ENCODE measurements at places on chromosomes 1 and 21.
A peak's percentile ranks its signal among the peaks of the same experiment; 100 is the strongest.

GRCh38 chr21:38956856-38957571, 151.3 kb downstream of the ETS2 start:
- no peak for DNase-seq

- DNase-seq: no peak
Measured at GRCh38 chr1:231827337-231828105, 200.9 kb downstream of the DISC1 start.

DNA sequence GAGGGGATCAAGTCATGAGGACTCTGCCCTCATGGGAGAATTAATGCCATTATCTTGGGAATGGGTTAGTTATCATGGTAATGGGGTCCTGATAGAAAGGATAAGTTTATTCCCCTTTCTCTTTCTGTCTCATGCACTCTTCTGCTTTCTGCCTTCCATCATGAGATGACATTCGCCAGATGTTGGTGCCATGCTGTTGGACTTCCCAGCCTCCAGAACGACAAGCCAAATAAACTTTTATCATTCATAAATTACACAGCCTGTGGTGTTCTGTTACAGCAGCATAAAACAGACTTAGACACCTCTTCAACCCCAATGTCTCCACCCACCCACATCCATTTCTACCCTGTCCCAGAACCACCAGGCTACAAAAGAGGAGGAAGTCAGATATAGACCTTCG, 11.9 kb upstream of the IGFN1 start:
- DNase-seq: no peak

GRCh38 chr21:33541756-33542639, at the start of gene GART:
TSS of gene GART (minus strand) at chr21:33542117. CDS start at chr21:33539315, 2,802 bp downstream.
- peak; percentile 82 for DNase-seq

GRCh38 chr1:244159646-244160045, 108.6 kb downstream of the ZBTB18 start:
- no peak for DNase-seq

DNA sequence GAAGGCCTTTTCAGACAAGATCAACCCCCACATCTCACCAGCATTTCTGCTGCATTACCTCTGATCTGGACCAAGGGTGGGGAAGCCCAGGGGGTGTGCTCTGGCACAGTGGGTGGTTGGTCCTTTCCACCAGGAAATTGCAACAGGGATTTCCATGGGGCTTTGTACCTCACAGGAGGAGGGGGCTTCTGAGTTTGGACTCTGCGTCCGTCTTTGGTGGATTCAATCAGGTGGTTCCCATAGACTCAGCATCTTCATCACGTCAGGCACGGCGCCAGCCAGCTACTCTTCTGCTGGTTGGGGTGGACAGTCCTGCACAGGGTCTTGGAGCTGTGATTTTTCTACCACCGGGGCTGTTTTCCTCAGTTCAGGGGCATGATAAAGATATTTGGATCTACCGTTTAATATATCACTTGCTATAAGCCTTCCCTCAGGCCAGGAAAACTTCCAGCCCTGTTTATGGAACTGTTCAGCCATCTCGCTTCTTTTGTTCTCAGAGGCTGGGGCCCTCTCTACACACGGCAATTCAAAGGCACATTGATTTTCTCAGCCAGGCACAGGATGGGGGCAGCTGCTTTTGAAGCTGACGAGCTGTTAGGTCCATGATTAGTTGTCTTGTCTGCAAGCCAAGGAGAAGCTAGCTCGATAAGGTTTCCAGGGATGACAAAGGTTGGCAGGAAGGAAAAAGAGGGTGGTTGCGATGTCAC, 467.3 kb downstream of the CAMTA1 start:
- no peak for DNase-seq

DNA sequence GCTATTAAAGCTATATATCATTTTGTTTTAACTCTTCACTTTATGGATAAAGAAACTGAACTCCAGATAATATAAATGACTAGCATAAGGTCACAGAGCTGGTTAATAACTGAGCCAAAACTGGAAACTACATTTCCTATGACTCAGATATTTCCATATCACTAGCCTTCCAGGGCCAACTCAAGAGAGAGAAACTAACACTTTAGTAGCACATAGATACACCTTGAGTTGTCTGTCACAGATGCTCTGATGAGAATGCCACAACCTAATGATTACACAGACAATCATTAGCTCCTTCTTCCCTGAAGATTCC, 40.7 kb downstream of the NME7 start:
- peak; percentile 37 for DNase-seq

GRCh38 chr1:3680488-3681230, 28.3 kb downstream of the TP73 start:
- no peak for DNase-seq

- DNase-seq: peak; percentile 56
Measured at GRCh38 chr1:226995365-226996332, 55.6 kb downstream of the COQ8A start.

DNA sequence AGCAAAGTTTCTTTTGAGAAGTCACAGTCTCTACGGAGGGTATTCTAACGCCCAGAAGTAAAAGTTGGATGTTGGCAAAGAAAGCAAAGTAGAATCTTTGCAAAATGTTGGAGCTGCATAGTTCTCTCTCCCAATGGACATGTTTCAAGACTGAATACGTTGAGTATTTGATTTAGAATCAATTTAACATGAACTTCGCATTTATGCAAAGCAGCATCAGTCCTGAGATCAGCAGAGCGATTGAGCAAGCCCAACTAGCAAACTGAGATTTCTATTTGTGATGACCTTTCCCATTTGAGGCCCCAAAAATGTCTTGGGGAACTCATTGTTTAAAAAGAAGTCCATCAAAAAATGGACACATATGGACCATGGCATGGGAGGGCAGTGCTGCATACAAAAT, 8.0 kb downstream of the RUNX1 start:
- no peak for DNase-seq

GRCh38 chr1:181206979-181207790, 118.7 kb downstream of the IER5 start:
- DNase-seq: no peak

DNA sequence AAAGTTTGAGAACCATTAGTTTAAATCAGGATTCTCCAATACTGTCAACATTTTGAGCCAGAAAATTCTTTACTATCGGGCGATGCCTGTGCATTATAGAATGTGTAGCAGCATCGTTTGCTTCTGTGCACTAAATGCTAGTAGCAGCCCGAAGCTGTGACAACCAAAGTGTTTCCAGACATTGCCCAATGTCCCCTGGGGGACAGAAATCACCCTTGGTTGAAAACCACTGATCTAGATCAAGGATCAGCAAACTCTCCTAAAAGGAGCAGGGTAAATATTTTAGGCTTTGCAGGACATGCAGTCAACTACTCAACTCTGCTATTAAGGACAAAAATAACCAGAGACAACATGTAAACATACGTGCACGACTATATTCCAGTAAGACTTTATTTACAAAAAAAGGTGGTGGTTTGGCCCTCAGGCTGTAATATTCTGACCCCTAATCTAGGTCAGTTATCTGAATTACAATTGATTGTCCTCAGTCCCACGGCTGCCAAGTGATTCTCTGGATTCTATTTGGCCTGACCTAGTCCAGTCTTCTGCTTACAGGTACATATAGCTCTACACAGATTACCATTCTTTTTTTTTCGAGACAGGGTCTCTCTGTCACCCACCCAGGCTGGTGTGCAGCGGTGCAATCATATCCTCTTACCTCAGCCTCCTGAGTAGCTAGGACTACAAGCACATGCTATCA, 10.6 kb downstream of the FAF1 start:
- DNase-seq: no peak

- no peak for DNase-seq
Measured at GRCh38 chr1:11731691-11732283, 4.1 kb upstream of the AGTRAP start.

DNA sequence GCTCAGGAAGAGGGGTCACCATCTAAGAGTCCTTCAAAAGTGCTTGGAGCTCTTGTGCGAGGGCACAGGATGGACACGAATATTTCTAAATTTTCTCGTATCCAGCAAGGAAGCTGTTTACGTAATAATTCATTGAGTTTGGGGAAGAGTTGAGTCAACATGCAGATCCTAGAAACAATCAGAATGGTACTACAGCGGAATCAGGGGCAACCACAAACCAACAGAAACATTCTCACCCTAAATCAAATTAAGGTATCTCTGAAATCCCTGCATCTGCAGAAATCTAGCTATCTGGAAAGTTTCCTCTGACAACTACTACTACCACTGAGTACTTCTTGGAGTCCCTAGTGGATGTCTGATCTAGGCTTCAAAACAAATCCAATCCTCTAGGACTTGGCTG, 352.4 kb downstream of the LTN1 start:
- DNase-seq: no peak

DNA sequence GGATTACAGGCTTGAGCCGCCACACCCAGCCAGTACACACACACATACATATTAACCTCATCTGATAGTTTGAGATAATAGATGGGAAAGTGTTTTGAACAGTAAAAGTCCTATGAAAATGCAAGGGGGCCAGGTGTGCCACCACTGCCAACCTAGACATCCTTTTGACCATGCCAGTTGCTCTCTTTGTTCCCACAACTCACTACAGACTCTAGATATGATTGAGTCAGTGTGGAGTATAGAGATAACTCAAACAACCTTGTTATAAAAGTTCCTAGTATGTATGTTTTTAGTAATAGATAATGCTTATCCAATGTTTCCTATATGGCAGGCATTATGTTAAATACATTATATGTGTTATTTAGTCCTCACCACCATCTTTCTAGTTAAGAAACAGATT, 72.7 kb upstream of the JAK1 start:
- no peak for DNase-seq

DNA sequence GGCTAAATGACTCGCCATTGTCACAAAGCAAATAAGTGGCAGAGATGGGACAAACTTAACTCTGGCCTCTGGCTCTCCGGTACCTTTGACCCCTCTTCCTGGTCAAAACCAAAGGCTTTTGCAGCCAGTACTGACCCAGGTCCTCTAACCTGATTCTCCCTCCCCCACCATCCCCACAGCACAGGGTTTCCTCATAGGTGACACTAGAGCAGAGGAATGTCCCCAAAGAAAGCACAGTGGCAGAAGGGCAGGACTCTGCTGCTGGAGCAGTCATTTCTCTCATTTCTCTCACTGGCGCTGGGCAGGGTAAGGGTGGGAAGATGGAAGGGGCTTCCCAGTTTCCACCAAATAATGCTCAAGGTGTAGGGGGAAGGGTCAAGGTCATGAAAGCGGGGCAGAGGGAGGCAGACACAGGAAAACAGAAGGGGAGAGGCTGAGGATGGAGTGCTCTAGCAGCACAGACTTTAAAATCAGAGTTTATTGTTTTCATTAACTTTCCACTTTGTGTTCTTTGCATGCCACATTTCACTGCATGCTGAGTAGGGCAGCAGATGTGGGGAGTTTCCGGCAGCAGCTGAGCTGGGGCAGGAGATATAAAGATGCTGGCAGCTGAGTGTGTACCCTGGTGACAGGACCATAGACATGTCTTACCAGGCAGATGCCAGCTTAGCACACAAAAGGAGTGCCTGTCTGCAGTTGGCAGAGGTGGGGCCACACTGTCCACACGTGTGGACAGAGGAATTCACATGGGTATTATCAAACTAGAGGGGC, 80.5 kb downstream of the FAM78B start:
- DNase-seq: no peak

DNA sequence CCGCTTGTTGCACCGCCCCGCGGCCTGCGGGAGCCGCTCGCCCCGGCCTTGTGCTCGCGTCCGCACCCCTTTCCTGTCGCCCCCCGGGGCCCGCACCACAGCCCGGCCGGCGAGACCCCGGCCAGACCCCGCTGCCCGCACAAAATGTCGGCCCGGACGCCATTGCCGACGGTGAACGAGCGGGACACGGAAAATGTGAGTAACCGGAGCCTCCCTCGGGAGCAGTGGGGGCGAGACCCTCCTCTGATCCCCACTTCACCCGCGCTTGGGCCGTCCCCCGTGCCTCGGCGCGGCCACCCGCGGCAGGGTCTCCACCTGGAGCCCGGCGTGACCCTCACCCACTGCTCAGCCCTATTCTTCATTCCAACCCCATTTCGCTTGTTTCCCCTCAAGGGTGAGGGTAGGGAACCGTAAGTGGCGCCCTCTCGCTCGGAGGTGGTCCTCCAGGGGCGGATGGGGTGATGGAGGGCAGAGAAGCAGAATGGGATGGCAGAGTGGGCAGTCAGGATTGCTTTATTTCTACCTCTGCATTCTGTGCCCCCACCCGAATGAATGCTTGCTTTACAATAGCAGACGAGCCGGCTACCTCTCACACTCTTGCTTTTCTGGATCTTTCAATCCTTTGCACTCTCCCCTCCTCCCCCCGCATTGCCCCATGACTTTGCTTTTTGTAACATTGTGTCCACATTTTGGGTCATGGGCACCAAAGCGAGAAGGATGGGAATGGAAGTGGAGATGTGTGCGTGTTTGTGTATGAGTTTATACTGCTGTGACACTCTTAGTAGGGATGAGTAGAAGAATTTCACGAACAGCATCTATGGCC, 954 bp downstream of the MARK1 start:
- DNase-seq: peak; percentile 20

DNA sequence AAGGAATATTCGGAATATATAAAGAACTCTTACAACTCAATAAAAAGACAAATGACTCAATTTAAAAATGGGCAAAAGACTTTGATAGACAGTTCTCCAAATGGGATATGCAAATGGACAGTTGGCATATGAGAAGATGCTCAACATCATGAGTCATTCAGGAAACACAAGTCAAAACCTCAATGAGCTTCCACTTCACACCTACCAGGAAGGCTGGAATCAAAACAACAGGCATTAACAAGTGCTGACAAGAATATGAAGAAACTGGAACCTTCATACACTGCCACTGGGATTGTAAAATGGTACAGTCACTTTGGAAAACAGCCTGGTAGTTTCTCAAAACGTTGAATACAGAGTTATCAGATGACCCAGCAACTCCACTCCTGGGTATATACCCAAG, 17.2 kb downstream of the PGBD5 start:
- no peak for DNase-seq

DNA sequence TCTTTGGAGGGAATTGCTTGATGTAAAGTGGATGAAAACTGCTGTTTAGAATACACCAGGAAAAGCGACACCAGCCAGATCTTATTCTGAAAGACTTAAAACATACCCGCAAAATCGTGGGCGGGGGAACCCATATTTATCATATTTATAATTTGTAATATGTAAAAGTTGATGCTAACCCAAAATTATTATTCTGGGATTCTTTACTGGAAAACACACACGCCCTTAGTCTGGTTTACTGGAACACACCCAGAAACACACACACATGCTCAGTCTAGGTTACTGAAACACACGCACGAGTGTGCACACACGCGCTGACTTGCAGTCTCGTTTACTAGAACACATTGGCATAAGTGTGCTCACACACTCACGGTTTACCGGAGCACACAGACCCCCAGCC, 32.5 kb downstream of the ATP5PO start:
- DNase-seq: no peak

DNA sequence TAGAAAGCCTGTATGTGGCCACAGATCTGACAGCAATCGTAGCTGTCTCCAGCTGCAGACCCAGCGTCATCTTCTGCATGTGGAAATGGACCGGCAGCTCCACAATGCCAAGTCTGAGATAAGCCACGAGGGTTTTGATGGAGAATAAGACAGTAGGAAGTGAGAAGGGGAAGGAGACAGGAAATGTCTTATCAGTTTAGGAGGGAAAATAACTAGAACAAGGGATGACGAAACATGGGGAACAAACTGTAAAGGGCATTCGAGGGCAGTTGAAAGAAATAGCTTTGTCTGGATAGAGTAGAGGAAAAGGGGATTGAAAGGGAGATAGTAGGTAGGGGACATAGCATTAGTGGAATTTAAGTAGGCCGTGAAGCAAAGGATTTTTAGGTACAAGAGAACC, 74.0 kb upstream of the CTTNBP2NL start:
- DNase-seq: no peak
